Thoracic aorta (tissue), 2 donors: ENCODE measurements at places on chromosomes 3 and 15. TPM values are rescaled to one million over a fixed set of nuclear protein-coding genes. Genes with fewer than 3 reads are reported as not detected.

GRCh38 chr3:128442070-128442469, 24.6 kb downstream of the DNAJB8 start:
- no peak for DNase-seq

Gene MME
- total RNA-seq: 4.3 TPM

DNA sequence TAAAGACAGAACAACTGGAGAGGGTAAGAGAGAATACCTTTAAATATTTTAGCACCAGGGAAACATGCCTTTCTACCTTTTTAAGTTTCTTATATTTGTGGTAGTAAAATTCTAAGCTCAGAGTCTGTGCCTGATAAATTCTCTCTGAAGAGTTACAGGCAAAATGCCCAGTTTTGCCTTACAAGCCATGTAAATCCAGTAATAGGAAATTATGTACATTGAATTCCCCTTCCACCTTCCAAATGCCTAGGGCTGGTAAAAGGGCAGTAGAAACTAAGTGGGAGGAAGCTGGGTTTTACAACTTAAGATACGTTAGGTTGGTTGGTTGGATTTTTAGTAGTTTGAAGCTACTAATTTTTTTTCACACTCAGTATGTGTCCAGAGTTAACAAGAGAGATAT, 43.1 kb upstream of the TP63 start:
- no peak for DNase-seq

DNA sequence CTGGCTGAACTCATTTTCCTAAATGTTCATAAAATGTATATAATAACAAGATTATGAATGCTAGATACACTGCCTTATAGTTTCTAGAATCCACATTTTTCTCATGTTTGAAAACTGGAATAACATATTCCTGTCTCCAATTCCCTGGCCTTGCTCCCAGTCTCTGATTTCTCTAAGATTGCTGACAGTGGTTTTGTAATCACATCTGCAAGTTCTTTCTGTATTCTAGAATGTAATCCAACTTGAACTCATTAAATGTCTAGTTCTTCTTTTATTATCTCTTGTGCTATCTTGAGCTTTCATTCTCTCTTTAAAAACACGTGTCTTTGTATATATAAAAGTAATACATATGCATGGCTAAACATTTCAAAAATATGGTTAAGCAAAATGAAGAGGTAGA, 215.2 kb upstream of the ADAMTS9 start:
- DNase-seq: no peak
